Neural progenitor cell (in vitro differentiated cells): ENCODE measurements at places on chromosomes 16 and 17.

DNA sequence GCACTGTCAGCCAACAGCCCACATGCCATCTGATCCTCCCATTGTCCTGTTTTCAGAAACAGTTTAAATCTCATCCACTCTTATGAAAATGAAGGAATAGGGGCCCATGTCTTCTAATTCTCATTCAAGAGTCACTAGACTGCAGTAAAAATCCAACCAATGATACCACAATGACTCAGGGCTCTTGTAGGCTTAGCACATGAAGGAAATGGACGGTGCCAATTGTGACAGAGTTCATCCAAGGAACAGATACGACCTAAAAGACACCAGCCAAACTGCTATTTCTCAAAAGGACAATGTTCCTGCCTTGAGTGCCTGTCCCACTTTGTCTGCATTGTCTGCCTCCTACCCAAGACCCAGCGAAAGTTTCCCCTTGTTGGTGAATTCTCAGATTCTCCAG, 204.8 kb upstream of the COX10 start:
- no peak for DNase-seq

GRCh38 chr17:61384354-61384691, 15.3 kb upstream of the TBX2 start:
- no peak for DNase-seq

- DNase-seq: no peak
Observed at GRCh38 chr17:78558181-78558850, 18.9 kb downstream of the DNAH17 start.

- DNase-seq: peak; percentile 54
Observed at GRCh38 chr16:7227229-7227721, 105.4 kb upstream of the RBFOX1 start.

DNA sequence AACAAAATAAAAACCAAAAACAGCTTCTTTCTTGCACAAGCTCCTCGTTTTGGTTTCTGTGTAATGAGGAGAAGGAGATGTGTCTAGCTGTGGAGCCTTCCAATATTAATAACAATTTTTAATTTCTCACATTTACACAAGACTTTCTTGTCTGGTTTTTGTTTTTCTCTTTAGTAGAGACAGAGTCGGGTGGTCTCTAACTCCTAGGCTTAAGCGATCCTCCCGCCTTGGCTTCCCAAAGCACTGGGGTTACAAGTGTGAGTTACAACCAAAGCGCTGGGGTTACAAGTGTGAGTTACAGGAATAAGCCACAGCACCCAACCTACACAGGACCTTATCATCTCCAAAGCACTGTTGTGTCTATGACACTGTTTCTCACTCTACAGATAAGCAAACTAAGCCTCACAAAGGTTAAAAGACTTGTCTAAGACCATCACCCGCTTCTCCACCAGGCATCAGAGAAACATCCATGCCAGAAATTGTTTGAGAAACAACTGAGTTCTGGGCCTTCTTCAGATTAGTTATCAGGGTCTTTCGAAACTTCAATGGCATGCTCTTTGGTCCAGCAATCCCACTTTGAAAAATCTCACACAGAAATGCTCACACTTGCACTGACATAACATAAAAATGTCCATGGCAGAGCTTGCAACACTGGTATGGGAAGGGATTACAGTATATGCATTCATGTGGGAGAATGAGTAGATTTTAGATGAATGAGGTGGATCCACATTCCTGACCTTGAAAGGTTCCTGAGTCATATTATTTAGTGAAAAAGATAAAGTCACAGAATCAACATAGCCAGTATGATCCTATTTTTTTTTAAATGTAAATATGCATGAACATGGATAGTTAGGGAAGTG, 3.9 kb downstream of the ABAT start:
- DNase-seq: no peak
